ENCODE measurements at places on chromosomes 6 and 20. TPM values are rescaled to one million over a fixed set of nuclear protein-coding genes. Genes with fewer than 3 reads are reported as not detected.
A peak's percentile ranks its signal among the peaks of the same experiment; 100 is the strongest.

DDX43 gene
- total RNA-seq: 24.9 TPM

TMEM30A gene
- 130 TPM for total RNA-seq

MEI4 gene
- total RNA-seq: 0.05 TPM

TCF21 gene
- total RNA-seq: not detected

JAG1 gene
- 21.2 TPM for total RNA-seq

DSN1 gene
- 27.2 TPM for total RNA-seq

CALHM6 gene
- total RNA-seq: not detected

TFAP2D gene
- not detected for total RNA-seq

HLA-DQA1 gene
- total RNA-seq: 0.39 TPM

MRPL18 gene
- 98.4 TPM for total RNA-seq

IL17A gene
- not detected for total RNA-seq

DNAH8 gene
- total RNA-seq: not detected

VIP gene
- total RNA-seq: not detected

TCEA2 gene
- total RNA-seq: 38.5 TPM

TRIM26 gene
- total RNA-seq: 44.8 TPM

WFDC10A gene
- not detected for total RNA-seq

SPATA25 gene
- total RNA-seq: 1.8 TPM

OR2J3 gene
- total RNA-seq: not detected

GMEB2 gene
- total RNA-seq: 13.1 TPM

GRCh38 chr6:15793288-15793687, 130.5 kb upstream of the DTNBP1 start:
- peaks cover 15% of the 10 kb centered on the region for H3K4me1 ChIP-seq
- H3K36me3 ChIP-seq: no peaks in the 10 kb centered on the region

- no peak for DNase-seq
- H3K36me3 ChIP-seq: no peaks in the 10 kb centered on the region
- H3K27me3 ChIP-seq: peaks cover 2% of the 10 kb centered on the region
- H3K4me1 ChIP-seq: no peaks in the 10 kb centered on the region
- H3K4me3 ChIP-seq: no peak overlapping the region
Measured at GRCh38 chr6:16092990-16093389, 35.9 kb upstream of the MYLIP start.

- DNase-seq: no peak
- peaks cover 25% of the 10 kb centered on the region for H3K27me3 ChIP-seq
- no peaks in the 10 kb centered on the region for H3K36me3 ChIP-seq
- no peak overlapping the region for H3K27ac ChIP-seq
- no peak overlapping the region for H3K4me3 ChIP-seq
Measured at GRCh38 chr6:111721753-111722154, 116.1 kb upstream of the TRAF3IP2 start.

DNA sequence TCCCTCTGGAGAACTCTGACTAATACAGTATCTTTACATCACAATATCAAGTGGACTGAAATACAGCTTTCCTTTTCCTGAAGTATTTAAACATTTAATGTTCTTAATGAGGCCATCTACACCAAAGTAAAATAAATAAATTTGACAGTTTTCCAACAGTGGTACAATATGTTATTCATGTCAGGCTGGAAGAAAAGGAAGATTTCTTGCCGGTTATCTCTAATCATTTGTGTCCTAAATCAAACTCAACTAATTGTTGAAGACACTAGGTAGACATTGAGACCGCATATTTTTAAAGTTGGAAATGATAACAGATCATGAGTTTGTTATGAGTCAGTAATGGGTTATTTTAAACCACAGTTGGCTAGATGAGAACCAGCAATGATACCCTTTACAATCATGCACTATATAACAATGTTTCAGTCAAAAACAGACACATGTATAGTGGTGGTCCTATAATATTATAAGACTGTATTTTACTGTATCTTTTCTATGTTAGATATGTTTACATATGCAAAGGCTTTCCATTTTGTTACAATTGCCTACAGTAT, 241.6 kb downstream of the LMBRD1 start:
- H3K36me3 ChIP-seq: no peaks in the 10 kb centered on the region
- H3K27me3 ChIP-seq: no peaks in the 10 kb centered on the region
- no peak for DNase-seq
- H3K27ac ChIP-seq: no peak overlapping the region
- H3K4me1 ChIP-seq: no peaks in the 10 kb centered on the region

GRCh38 chr20:44800391-44801046, 9.8 kb downstream of the RIMS4 start:
- H3K27me3 ChIP-seq: no peaks in the 10 kb centered on the region
- no peak overlapping the region for H3K27ac ChIP-seq
- H3K36me3 ChIP-seq: no peaks in the 10 kb centered on the region
- H3K4me3 ChIP-seq: no peak overlapping the region

DNA sequence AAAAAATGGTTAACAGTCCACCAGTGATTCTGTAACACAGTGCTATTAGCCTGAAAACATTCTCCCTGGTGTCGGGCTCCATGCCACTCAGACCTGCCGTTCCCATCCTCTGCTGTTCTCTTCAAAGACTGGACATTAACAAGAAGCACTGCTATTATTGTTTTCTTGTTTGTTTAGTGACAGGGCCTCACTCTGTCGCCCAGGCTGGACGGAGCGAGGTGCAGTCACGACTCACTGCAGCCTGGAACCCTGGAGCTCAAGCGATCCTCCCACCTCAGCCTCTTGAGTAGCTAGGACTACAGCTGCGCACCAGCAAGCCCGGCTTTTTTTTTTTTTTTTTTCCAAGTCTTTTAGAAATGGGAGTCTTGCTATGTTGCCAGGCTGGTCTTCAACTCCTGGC, 9.6 kb downstream of the RMND1 start:
- no peak overlapping the region for H3K27ac ChIP-seq
- no peak overlapping the region for H3K4me3 ChIP-seq
- DNase-seq: no peak
- H3K36me3 ChIP-seq: peaks cover 7% of the 10 kb centered on the region

- no peak overlapping the region for H3K27ac ChIP-seq
- no peaks in the 10 kb centered on the region for H3K4me1 ChIP-seq
- H3K36me3 ChIP-seq: no peaks in the 10 kb centered on the region
- peaks cover 4% of the 10 kb centered on the region for H3K27me3 ChIP-seq
- no peak overlapping the region for H3K4me3 ChIP-seq
- no peak for DNase-seq
Measured at GRCh38 chr6:38750968-38751615, 36.0 kb downstream of the DNAH8 start.

DNA sequence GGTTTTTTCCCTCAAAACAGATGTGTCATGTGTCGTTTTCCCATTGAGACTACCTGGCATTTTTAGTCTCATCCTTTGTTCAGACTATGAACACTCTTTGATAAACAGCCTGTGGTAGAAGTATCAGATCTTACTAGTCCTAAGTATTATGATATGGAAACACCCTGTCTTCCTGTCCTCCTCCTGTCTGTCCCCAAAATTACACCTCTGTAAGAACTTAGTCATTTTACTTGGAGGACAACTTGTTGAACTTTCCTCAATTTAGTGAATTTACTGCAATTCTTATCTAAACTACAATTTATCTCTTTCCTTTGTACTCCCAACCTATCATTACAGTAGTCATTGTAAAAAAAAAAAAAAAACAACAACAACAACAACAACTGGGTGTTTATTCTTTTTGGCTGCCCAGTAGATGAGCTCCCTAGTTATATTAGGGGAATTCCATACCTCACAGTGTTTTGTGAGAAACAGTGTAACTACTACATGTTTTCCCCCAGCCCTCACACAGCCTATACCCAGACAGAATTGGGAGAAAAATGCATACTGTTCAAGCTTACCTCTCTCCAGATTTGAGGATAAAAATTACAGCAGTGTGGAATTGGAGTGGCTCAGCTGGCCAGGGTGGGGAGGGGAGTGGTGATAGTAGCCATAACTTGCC, 18.5 kb upstream of the ERVFRD-1 start:
- H3K4me1 ChIP-seq: no peaks in the 10 kb centered on the region
- no peak overlapping the region for H3K27ac ChIP-seq
- no peaks in the 10 kb centered on the region for H3K27me3 ChIP-seq
- no peaks in the 10 kb centered on the region for H3K36me3 ChIP-seq
- DNase-seq: no peak

GRCh38 chr6:142374091-142374770, 72.4 kb downstream of the ADGRG6 start:
- H3K4me3 ChIP-seq: no peak overlapping the region
- H3K27me3 ChIP-seq: no peaks in the 10 kb centered on the region
- H3K27ac ChIP-seq: peak overlapping the region; percentile 100
- peaks cover 16% of the 10 kb centered on the region for H3K36me3 ChIP-seq
- no peak for DNase-seq
- peaks cover 95% of the 10 kb centered on the region for H3K4me1 ChIP-seq

- no peaks in the 10 kb centered on the region for H3K27me3 ChIP-seq
- no peaks in the 10 kb centered on the region for H3K36me3 ChIP-seq
- no peaks in the 10 kb centered on the region for H3K4me1 ChIP-seq
- no peak overlapping the region for H3K27ac ChIP-seq
- H3K4me3 ChIP-seq: no peak overlapping the region
Measured at GRCh38 chr6:145003145-145003544, 718.0 kb downstream of the UTRN start.

DNA sequence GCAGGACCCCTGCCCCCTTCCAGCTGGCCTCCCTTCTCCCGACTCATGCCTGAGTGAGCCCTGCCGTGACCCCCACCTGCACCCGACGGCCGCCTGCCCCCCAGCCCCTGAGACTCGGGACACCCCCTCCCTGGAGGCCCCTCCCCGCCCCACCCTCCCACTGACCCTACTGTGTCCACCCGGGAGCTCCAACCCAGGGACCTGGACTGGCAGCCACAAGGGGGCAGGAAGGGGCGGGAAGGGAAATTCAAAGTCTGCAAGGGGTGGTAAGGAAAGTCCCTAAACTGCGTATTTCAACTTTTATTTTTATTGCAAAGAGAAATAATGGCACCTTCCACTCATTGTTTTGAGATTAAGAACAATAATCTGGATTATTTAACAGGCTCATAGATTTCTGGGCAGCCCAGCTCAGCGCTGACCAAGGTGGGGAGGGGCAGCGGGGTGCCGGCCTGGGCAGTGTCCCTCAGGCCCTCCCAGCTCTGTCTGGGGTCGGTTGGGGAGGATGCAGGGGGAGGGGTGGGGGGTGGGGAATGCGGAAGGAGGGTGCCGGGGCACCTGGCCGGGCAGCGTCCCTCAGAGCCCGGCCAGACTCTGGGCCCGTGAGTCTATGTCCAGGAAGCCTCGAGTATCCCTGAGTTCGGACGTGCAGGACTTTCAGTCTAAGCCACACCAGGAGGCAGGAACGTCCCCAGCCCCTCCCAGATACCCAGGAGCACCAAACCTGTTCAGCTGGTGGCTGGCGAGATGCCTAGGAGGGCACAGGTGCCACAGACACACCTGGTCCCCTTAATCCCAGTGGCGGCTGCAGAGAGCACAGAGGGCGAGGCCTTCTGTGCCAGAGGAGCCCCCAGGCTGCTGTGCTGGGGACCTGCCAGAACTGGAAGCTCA, 1.3 kb upstream of the PTK6 start:
- H3K4me3 ChIP-seq: peak overlapping the region; percentile 46
- H3K36me3 ChIP-seq: no peaks in the 10 kb centered on the region
- peak overlapping the region; percentile 88 for H3K27ac ChIP-seq
- no peak for DNase-seq

DNA sequence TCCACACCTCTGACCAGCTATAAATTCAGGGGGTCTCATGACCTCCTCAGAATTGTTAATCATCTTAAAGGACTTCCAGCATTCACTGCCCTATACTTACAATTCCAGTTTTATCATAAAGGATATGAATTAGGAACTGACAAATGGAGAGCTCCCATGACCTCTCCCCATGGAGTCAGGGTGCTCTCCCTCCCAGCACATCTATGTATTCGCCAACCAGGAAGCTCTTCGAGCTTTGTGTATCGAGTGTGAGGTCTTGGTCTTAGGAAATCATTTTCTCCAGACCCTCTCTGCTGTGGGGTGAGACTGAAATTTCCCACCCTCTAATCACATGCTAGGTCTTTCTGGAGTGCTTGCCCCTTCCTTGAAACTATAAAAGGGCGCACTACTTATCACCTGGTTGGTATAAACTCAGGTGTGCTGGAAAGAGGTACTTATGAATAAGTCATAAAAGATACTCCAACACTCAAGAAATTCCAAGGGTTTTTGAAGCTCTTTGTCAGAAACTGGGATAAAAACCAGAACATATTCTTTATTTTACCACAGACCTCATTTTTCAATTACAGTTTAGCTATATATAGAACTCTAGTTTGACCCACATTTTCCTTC, 238.4 kb upstream of the OPRM1 start:
- no peaks in the 10 kb centered on the region for H3K4me1 ChIP-seq
- no peaks in the 10 kb centered on the region for H3K36me3 ChIP-seq

GRCh38 chr20:57317789-57318371, 11.7 kb upstream of the SPO11 start:
- H3K27ac ChIP-seq: no peak overlapping the region
- H3K27me3 ChIP-seq: peaks cover 6% of the 10 kb centered on the region
- no peak for DNase-seq
- H3K4me3 ChIP-seq: no peak overlapping the region
- H3K36me3 ChIP-seq: no peaks in the 10 kb centered on the region
- H3K4me1 ChIP-seq: no peaks in the 10 kb centered on the region

GRCh38 chr20:62888910-62889309, 27.3 kb upstream of the TCFL5 start:
- no peaks in the 10 kb centered on the region for H3K27me3 ChIP-seq
- no peak overlapping the region for H3K4me3 ChIP-seq
- H3K36me3 ChIP-seq: peaks cover 19% of the 10 kb centered on the region
- peaks cover 7% of the 10 kb centered on the region for H3K4me1 ChIP-seq
- no peak for DNase-seq

DNA sequence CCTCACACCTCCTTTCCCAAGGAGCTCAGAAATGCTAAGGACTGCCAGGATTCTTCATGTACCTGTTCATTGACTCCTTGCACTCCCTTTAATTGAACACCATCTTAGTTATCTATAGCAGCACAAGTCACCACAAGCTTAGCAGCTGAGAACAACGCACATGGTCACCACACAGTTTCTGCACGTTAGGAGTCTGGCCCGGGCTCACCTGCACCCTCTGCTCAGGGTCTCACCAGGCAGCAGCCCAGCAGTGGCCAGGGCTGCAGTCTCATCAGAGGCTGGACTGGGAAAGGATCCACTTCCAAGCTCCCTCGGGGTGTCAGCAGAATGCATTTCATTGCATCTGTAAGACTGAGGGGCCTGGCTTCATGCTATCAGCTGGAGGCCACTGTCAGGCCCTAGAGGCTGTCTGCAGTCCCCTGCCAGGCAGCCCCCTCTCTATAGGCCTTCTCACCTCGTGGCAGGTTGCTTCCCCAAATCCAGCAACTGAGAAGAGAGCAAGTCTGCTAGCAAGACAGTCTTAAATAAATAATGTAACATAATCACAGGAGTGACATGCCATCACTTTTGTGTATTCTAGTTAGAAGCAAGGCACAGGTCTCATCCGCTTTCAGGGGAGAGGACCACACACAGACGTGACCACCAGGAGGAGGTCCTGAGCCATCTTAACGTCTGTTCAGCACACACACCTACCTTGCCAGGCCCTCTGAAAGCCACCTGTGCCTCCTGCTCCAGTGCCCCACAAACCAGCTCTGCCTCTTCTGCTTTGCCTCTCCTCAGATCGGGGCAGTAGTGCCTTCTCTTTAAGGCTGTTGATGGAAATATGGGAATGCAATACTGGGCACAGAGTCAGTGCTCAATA, 165.2 kb upstream of the CST7 start:
- no peak overlapping the region for H3K4me3 ChIP-seq
- DNase-seq: no peak
- H3K27ac ChIP-seq: no peak overlapping the region

DNA sequence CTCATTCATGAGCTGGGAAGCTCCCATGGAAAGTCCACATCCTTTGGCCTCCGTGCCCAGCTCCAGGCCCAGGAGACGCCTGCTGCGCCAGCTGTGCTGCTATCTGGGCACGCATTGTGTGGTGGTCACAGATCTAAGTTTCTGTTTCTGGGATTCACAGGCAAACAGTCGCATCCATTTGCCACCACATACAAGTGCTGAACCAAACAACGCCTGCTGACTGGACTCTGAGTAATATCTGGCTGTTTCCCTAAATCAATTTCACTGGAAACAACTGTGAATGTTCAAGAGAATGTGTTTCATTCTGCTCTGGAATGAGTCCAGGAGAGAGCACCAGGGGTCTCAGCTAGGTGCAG, 45.5 kb downstream of the IRF4 start:
- H3K36me3 ChIP-seq: no peaks in the 10 kb centered on the region
- no peak overlapping the region for H3K4me3 ChIP-seq
- H3K27me3 ChIP-seq: no peaks in the 10 kb centered on the region
